ENCODE measurements at places on chromosomes 11 and 22.
A peak's percentile ranks its signal among the peaks of the same experiment; 100 is the strongest.

DNA sequence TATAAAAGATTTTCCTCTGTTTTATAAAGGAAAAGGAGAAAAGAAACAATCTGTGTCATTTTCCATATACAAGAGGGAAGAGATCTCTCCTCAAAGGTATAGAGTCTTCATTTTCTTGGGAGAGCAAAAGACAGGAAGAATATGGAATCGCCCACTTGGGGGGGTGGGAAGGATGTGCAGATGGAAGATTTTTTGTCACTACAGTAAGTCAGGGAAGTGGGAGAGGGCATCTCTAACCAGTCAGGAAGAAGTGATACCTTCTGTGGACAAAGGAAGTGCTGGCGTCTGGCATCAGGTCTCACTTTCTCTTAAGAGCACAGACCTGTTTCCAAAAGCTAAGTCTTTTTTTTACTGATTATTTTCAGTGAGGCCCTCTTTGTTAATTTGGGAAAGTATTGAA lies 1.4 kb downstream of the PRR14L start:
- no peak for DNase-seq

DNA sequence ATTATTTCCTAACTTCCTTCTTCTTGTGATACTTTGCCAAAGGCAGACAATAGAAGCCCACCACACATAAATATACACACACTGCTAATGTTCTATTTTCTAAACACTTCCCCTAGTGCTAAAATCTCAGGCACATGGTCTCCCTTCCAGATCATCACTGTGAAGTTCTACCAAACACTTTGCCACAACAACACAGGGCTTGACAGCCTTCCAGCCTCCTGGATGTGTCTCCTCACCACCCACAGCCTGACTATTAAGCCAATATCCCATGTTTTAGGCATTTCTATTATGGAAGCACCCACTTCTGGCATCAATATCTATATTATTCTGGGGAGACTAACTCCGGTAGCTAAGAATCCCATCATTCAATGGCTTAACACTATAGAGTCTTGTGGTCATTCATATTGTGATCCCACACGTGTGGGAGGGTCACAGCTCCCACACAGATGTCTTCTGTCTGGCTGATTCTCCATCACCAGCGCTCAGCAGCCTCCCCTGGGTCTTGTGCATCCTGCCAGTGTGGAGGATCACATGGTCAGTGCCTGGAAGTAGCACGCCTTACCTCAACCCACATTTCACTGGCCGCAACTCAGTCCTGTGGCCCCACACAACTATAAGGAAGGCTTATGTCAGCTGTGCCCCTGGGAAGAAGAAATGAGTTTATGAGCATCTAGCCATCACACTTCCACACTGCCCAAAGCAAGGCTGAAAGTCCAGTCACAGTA lies 29.0 kb downstream of the SPATA19 start:
- DNase-seq: no peak

DNA sequence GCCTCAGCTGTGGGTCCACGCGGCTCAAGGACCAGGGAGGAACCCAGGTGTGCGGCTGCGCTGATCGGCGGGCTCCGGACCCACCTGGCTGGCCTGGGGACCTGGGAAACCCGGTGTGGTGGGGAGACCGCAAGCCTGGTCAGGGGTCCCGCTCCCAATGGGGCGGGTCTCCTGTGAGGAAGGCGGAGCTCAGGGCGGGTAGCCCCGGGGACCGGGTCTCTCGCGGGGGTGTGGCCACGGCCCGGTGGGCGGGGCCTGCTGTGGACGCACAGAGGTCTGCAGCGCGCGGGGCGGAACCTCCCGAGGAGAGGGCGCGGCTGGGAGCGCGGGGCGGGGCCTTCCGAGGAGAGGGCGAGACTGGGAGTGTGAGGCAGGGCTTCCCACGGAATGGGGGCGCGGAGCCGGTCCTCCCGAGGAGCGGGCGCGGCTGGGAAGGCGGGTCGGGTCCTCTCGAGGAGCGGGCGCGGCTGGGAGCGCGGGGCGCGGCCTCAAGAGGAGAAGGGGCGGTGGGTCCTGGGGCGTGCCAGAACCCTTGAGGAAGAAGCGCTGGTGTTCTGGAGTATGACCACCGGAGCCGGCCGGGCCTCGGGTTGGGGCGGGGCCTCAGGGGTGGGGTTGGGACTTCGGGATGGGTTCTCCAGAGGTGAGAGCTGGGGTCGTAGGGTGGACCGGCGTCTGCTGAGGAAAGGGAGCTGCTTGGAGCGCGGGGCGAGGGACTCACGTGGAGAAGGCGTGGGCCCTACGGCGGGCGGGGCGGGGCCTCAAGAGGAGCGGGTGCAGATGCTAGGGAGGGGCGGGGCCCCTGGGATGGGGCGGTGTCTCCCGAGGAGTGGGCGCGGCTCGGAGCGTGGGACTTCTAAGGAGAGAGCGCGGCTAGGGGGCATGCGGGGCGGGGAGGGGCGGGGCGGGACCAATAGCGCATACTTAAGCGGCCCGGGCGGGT lies 20.8 kb downstream of the DGCR6L start:
- DNase-seq: peak; percentile 91

- peak; percentile 67 for DNase-seq
Observed at GRCh38 chr11:44743959-44744557, 17.3 kb downstream of the TSPAN18 start.

DNA sequence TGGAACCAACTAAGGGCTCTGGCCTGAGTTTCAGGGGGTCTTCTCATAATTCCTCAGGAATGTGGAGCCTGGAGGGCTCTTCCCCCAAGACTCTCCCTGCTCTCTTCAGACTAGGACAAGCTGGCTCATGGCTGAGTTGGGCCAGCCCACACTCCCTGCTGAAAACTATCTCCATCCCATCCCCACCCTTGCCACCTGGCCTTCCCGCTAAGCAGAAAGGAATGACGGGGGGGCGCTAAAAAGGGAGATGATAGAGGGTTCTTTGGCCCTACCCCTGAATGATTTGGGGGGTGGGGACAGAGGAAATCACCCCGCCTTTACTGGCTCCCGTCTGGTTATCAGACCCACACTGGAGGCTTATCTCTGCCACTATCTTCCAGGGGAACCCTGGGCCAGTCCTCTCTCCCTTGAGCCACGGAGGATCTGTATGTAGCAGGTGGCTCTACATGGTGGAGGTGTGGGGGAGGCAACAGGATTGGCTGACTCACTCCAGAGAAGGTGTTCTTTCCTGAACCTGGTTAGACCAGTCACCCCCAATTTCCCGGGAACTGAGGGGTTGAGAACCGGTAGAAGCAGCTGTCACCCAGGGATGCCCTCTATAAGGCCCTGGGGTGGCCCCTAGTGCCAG lies 5.7 kb downstream of the SMTN start:
- DNase-seq: no peak

GRCh38 chr11:76234416-76235232 lies 28.3 kb upstream of the WNT11 start:
- DNase-seq: no peak

DNA sequence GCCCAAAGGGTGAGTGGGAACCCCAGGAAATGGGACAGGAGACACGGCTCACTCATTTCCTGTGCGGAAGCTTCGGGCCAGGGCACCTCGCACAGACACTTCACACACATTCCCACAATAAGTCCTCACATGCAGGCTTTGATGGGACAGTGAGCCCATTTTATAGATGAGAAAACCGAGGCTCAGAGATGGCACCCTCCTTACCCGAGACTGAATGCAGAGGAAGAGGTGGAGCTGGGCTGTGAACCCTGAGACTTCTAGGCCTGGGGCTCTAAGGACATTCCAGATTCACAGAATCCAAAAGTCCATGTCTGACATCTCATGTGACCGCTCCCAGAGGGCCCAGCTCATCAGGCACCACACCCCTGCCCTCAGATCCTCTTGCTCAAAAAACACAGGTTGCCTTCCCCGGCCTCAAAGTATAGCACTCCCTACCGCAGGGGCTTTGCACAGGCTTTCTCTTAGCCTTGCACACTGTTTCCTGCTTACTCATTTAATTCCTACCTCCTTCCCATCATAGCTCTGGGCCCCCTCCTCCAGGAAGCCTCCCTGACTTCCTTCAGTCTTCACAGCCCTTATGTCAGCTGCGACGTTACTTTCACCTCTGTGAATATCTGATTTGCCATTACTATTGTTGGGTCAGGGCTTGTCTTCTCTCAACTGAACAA lies 57.1 kb upstream of the TCF20 start:
- no peak for DNase-seq

DNA sequence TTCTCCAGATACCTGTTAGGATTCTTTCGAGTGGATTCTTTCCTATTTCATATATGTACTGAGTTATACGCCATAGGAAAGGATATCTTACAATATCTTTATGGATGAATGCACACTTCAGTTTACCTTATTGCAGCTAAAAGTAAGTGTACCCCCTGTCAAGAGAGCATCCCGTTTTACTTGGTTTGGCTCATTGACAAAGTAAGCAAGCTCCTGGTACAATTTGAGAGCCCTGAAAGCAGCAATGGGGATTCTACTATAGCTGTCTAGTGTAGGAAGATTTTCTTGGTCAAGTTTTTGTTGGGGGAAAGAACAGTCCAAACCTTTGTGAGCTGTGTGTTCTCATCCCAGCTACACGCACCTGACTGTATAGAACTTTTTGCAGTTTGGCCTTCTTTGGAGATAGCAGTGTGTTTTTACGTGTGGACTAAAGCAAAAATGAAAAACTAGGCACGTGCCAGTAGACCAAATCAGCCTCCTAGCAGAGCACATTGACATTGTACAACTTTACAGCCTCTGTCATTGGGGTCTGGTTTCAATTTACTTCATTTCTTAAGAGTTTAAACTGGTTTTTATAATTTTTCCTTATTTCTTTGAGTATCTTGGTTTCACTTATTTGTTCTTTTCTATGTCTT lies 44.0 kb downstream of the PPP6R3 start:
- DNase-seq: no peak

DNA sequence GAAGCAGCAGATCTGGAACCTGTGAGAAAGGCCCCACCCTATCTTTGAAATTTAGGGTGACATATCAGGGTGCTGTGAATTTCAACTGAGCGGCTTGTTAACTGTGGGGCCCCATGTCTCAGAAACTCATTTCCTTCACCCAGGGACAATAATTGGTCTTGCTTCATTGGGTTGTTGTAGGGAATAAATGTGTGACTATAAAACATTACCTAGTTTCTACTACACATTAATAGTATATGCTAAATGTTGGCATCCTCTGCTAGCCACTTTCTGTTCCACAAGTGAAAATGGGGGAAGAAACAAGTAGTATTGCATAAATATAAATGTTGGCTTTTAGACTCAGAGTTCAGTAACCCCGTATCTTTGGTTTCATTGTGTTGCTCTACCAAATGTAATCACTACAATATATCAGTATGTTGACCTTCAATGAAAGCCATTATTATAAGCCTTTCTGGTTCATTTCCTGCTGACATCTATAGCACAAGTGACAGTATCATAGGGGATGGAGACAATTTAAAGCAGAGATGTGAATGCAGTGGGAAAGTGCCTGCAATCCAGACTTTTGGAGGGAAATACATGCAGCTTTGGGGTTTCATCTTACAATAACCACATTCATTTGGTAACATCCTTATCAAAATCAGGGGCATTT lies 905.5 kb upstream of the RAG2 start:
- DNase-seq: no peak

DNA sequence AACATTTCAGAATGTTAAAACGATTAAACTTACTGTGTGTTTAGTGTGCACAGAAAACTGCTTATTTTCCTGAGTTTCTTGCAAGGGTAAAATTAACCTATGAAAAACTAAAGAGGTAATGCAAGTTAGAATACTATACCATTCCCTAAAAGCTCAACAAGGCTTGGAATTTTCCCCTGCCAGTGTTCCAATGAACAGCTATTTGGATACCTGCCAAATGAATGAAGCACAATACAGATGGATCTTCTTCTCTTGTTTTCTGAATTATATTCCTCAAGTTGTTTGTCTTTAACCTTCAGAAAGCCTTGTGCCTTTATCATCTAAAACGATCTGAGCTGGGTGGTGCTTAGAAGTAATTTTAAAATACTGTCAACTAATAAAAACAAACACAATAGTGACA lies 204.5 kb downstream of the LRRC4C start:
- no peak for DNase-seq

- peak; percentile 92 for DNase-seq
Observed at GRCh38 chr22:47328550-47329243, 566.2 kb downstream of the TBC1D22A start.

- DNase-seq: peak; percentile 83
Observed at GRCh38 chr11:47616726-47617416, 22.7 kb upstream of the C1QTNF4 start.

GRCh38 chr11:9462806-9463537 lies 2.2 kb downstream of the ZNF143 start:
- no peak for DNase-seq

GRCh38 chr22:50061824-50062355 lies 3.8 kb upstream of the TTLL8 start:
- no peak for DNase-seq

- no peak for DNase-seq
Observed at GRCh38 chr11:34441814-34442213, 3.1 kb downstream of the CAT start.

DNA sequence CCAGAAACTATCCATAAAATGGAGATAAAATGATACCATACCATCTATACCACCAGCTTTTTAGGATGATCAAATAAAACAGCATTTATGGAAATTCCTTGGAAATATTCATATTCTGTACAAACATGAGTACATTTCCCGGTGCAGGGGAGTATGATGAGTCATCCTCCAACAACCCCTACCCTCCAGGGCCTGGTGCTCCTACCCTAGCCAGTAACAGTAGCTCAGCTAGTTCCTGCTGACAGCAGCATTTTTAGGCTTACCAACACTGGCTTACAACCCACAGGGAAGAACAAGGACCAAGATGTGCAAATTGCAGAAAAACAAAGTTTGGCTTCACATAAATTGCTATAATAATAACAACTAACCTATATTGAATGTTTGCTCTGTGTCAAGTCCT lies 406.2 kb upstream of the CADM1 start:
- no peak for DNase-seq

- DNase-seq: no peak
Observed at GRCh38 chr11:58999291-58999680, 60.0 kb downstream of the GLYATL1 start.

- DNase-seq: no peak
Observed at GRCh38 chr11:86596861-86597586, 75.4 kb downstream of the ME3 start.

GRCh38 chr22:30274437-30274812 lies 7.8 kb upstream of the OSM start:
- DNase-seq: no peak

DNA sequence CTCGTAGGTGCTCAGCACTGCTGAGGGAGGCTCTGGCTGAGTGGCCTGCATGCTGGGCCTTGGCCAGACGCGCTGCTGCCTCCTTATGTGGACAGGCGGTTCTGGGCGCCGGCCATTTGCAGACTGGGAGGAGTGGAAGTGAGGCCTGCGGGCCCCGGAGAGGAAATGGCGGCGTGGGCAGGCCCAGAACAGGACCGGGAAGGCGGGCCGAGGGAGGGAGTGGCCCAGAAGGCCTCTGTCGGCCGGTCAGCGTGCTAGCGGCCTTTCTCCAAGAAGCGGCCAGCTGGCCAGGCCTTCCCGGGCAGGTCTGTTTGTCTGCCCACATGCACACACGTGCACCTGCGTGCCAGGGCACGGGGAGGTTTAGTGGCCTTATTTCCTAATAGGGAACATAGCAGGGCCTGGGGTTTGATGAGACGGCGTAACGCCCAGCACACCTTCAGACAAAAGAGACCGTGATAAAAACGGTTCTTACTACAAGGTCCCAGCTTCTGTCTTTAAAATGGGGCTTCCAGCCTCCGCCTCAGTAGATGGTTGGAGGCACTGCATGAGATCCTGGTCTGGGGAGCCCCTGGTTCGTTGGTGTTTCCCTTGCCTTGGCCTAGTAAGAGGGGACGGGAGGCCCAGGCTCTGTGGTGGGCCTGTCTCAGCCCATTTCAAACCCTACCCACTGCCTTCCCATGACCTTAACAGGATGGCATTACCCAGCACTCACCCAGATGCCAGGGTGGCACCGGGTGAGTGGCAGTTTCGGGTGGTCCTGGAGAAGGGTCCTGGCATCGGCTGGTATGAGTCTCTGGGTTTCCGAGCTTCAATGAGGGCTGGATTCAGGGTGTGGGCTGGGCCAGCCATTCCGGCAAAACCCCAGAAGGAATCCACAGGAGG lies 65.1 kb upstream of the PPARA start:
- peak; percentile 81 for DNase-seq
